ENCODE measurements at places on chromosomes 6 and 20.

- DNase-seq = no peak
Measured at GRCh38 chr20:5096463-5096862, 23.3 kb downstream of the PCNA start.

DNA sequence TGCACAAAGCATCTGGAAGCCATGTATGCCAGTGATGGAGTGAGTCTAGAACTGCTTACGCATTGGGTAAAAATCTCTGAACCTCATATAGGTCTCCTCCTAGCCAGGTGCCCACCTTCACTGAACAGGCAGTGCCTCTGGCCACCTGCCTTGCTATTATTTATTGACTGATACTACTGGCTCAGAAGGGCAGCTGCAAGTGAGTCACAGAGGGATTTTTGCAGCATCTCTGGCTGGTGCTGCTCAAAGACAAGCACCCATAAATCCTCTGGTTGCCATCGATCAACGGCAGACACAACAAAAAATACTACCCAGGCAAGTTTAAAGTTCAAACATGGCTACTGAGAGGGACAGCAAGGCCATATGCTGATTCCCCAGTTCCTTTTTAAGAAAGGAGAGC, 279.4 kb downstream of the UBE3D start:
- no peak for DNase-seq

GRCh38 chr6:31568537-31568961, 3.5 kb upstream of the LTA start:
- DNase-seq = no peak

GRCh38 chr6:52271852-52272460, 12.6 kb downstream of the MCM3 start:
- DNase-seq = no peak

DNA sequence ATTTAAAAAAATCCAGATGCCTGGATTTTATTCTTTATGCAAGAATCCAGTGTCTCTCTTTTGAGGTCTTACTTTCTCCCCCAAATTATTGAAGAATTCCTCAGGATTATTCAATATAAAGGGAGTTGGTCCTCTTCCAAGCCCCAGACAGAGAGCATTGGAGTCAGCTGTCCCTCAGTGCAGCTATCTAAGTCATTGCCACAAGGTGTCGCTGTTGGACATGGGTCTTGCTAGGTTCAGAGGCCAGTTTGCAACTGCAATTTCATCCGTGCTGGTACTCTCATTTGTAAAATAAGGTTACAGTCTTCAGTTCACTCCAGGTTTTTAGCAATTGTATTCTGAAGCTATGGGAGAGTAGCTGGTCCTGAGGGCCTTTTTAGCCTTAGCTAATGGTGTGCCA, 27.8 kb downstream of the CCN2 start:
- peak; percentile 65 for DNase-seq

GRCh38 chr6:87902383-87902782, 145.3 kb upstream of the SPACA1 start:
- DNase-seq = no peak

GRCh38 chr6:15246666-15247499, 1.0 kb downstream of the JARID2 start:
- no peak for DNase-seq

DNA sequence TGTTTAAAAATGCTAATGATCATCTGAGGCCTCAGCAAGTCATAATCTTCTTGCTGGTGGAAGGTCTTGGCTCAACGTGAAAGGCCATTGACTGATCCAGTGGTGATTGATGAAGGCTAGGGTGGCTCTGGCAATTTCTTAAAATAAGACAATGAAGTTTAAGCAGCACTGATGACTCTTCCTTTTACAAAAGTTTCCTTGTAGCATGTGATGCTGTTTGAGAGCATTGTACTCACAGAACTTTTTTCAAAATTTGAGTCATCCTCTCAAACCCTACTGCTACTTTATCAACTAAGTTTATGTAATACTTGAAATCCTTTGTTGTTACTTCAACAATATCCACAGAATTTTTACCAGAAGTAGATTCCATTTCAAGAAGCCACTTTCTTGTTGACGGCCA, 382.3 kb downstream of the ESR1 start:
- no peak for DNase-seq

DNA sequence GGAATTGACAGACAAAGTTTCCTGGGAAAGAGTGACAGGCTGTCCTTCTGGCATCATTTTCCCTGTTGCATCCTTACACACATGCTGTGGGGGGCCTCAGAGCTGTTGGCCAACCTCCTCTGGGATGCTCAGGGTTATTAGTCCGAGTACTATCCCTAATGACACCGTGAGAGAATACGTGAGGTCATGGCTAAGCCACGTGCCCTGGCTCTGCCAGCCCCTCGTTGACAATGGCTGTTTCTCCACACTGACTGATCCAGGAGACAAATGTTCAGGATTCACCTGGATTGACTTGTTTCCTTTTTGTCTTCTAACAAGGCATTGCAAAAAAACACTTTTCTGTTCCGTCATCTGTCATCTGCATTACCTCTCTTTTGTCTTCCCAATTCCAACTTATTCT, 604.6 kb downstream of the TFAP2A start:
- peak; percentile 2 for DNase-seq

- no peak for DNase-seq
Measured at GRCh38 chr20:4344670-4345069, 329.3 kb upstream of the RNF24 start.

GRCh38 chr6:51335543-51335942, 516.9 kb downstream of the TFAP2B start:
- DNase-seq = no peak

- no peak for DNase-seq
Measured at GRCh38 chr20:23255716-23256385, 94.7 kb upstream of the NXT1 start.

GRCh38 chr6:8672882-8673281, 237.5 kb upstream of the SLC35B3 start:
- DNase-seq = no peak

GRCh38 chr20:1841554-1842140, 53.6 kb upstream of the SIRPA start:
- no peak for DNase-seq

- DNase-seq = peak; percentile 66
Measured at GRCh38 chr6:125363039-125363823, 61.5 kb upstream of the HDDC2 start.

DNA sequence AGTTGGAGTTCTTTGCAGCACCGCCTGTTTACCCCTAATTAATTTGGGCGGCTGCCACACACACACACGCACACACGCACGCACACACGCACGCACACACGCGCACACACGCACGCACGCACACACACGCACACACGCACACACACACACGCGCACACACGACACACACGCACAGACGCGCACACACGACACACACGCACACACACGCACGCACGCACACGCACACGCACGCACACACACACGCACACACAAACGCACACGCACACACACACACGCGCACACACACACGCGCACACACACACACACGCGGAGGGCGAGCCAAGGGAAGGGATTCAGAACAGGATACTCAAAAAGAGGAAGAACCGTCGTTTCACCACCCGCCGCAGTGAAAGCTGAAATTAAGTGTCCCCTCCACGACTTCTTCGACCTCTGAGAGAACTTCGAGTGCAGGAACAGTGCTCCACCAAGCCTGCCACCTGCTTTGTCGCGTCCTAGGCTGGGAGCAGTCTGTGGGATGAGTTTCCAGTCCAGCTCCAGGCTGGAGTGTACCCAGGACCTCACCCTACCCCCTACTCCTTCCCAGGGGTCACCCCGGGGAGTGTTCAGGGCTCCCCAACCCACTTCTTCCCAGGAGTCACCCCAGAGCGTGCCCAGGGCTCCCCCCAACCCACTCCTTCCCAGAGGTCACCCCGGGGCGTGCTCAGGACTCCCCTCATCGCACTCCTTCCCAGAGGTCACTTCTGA, 1.1 kb downstream of the RNASET2 start:
- DNase-seq = no peak

DNA sequence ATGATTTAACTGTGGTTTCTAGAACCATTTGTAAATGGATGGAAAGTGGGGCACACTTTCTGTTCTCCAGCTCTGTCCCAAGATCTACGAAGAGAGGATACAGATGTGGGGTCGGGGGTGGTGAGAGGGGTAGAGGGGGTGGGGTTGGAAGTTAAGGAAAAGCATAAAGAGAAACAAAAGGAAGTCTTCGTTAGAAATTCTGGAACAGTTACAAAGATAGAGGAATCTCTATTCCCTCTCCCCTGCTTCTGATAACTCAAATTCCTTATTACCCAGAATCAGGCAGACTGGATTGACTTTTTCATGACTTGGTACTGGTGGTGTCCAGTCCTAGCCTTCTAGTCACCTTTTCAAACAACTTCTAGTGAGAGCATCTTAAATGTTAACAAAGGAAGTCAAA, 4.9 kb downstream of the GCM1 start:
- no peak for DNase-seq

GRCh38 chr6:75431379-75431778, 62.2 kb downstream of the FILIP1 start:
- no peak for DNase-seq

- DNase-seq = no peak
Measured at GRCh38 chr20:19141998-19142397, 70.4 kb upstream of the SLC24A3 start.

DNA sequence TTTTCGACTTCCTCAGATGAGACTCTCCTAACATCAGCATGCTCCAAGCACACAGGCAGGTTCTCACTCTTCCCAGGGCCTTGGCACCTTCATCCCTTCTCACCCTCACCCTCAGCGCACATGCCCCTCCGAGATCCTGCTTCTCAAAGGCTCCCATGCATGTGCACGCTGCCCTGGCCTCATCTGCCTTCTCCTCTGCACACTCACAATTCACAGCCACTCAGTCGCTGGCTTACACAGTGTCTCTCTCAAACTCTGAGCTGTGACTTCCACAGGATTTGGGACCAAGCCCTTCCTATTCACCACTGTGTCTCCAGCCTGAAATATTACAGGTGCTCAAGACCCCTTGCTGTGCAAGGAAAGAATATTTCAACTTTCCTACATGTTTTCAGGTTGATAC, 30.3 kb downstream of the WDR27 start:
- no peak for DNase-seq

- DNase-seq = no peak
Measured at GRCh38 chr6:23522792-23523547, 603.0 kb upstream of the NRSN1 start.

- DNase-seq = no peak
Measured at GRCh38 chr6:89644864-89645263, 6.3 kb upstream of the LYRM2 start.

DNA sequence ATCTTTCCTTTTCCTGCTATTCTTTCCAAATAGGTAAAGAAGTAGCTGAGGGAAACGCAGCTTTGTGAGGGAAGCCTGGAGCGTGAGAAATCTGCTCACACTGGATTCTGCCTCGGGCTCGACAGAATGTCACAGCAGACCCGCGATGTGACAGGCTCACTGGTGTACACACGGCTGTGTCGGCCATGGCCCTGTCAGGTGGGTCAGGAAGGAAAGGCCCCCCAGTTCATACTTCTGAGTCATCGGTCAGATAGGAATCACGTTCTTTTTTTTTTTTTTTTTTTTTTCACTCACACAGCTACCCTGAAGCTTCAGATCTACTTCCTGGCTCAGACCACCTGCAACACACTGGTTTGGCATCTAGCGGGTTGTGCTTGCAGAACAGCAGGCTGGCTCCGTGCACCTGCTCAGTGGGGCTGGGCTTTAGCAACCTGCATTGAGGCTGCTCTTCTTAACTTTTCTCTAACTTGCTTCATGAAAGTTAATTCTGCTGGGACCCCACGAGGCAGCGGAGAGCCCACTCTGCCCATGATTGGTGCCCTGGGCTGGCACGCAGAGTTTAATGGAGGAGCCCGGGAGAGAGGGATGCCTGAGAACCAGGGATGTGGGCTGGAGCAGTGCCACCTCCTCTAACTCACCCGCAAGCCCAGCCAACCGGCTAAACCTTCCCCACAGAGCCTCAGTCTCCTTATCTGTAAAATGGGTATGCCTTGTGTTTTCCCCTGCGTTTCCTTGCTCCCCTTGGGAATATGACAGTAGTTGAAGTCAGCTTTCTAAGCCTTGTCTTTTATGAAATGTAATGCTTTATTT, 61.5 kb upstream of the FNDC1 start:
- no peak for DNase-seq

DNA sequence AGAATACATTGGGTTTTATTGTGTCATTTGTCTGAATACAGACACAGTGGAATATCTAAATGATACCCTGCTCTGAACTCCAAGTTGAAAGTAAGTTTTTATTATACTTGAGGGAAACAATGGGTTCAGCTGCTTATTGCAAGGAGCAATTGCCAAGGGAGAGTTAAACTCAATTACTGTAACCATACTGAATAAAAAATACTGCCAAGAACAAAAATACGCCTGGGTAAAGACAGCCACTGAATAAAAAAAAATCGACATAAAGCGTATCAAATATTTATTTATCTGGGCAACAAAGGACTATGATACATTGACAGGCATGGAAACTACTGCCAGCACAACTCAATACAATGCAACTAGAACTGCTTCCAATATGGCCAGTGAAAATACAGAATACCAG, 18.1 kb downstream of the TFAP2A start:
- no peak for DNase-seq
